ENCODE measurements at places on chromosomes 4 and X.

DNA sequence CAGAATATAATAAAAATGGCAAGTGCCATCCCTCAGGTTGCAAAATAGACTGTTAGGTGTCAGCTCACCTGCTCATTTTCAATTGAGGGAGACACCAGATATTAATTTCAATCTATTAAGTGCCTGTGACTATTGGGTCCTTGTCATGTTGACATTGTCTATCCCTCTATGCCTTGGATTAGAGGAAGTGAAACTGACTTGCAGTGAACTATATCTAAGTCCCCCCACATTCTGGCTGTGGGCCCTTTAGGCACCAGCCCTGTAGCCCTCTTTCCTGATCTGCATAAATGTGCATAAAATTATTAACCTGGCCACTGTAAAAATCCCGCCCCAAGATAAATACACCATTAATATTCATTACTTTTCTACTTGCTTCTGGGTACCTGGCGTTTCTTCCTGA is 293.0 kb upstream of the CLNK start:
- no peak for DNase-seq

GRCh38 chr4:157527954-157528353 is 307.4 kb downstream of the GRIA2 start:
- no peak for DNase-seq

DNA sequence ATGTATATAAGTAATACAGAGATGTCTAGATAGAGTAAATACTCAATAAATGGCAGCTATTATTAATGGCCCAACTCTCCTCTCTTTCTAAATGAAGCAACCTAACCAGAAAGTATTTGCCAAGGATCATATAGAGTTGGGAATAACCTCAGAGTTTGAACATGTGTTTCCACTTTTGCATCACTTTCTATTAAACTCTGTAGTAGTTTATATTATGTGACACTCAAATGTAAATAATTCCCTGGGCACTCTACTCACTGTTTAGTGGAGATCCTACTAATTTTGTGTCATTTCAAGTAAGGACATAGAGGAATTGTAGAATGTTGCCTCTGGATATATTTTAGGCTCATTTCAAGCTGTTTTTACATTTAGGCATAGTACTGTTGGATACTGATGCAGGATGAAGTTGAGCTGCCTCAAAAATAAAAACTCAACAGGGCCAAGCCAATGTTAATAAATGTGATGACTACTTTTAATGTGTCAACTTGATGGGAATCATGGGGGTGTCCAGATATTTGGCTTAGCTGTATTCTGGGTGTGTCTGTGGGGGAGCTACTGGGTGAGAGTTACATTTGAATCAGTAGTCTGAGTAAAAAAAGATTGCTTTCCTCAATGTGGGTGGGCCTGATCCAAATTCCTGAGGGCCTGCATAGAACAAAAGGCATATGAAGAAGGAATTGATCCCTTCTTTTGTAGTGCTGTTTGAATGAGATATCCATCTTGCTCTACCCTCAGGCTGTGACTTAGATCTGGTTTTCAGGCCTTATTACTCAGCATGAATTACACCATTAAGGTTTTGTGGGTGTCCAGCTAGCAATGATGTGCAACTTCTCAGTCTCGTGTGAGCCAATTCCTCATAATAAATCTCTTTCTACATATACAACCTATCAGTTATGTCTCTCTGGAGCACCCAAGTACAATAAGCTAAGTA is 1368.2 kb downstream of the STIM2 start:
- no peak for DNase-seq

DNA sequence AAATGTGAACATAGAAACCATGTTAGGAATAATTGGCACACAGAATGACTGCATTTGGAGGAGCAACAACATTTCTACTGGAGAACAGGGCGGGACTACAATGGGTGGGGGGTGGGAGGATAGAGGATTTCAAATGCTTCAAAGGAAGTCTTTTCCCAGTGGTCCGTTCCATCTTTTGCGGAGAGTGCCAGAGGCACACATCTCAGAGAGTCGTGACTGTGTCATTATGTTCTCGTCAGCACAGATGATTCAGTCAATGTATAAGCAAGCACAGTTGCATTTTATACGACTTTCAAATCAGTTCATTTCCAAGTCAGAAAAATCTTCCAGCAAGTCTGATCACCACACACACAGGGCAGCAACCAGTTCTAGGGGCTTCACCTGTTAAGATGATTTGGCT is 22.7 kb upstream of the GPR50 start:
- no peak for DNase-seq

DNA sequence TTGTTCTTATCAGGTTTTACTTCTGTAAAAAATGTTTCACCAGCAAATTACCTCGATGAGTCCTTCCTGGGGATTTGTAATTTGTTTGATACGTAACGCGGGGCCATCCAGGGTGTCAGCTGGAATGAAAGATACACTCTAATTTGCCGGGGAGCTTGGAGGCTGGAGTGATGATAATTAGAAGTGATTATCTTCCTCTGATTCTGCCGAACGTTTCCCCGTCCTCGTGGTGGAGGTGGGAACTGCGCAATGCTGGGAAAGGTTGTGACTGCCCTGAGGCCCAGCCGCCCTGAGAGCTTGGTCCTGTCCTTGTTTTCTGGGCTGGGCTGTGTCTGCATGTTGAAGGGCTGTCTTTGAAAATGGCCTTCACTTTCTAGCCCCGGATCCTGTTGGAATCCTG is 48.0 kb downstream of the SORCS2 start:
- no peak for DNase-seq

- DNase-seq, result no peak
Measured at GRCh38 chr4:145001635-145002034, 96.4 kb downstream of the ANAPC10 start.

GRCh38 chr4:2364654-2365053 is 53.8 kb downstream of the ZFYVE28 start:
- peak; percentile 5 for DNase-seq

- no peak for DNase-seq
Measured at GRCh38 chrX:103730796-103731493, 20.2 kb downstream of the TMEM31 start.

GRCh38 chr4:61401771-61402170 is 201.6 kb downstream of the ADGRL3 start:
- no peak for DNase-seq

- no peak for DNase-seq
Measured at GRCh38 chrX:49242545-49243066, 7.3 kb downstream of the CCDC22 start.

DNA sequence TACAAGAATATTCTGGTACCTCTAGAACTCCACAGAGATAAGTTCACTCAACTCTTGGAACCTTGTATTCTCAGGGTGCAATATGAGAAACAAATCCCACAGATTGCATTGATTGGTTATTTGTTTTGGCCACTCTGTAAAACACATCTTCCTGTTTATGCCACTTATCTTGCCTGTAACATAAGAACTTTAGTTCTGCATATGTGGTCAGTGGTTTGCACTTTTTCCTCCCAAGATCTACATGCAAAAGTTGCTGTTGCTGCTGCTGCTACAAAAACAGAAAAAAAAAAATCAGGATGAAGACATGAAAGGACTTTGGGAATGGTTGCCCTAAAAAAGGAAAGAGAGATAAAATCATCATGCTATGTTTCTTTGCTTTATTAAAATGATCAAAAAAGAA is 9.6 kb downstream of the ODAPH start:
- no peak for DNase-seq

GRCh38 chrX:15751155-15751819 is 13.2 kb downstream of the CA5B start:
- no peak for DNase-seq

- no peak for DNase-seq
Measured at GRCh38 chrX:149010853-149011224, 494.3 kb downstream of the IDS start.

DNA sequence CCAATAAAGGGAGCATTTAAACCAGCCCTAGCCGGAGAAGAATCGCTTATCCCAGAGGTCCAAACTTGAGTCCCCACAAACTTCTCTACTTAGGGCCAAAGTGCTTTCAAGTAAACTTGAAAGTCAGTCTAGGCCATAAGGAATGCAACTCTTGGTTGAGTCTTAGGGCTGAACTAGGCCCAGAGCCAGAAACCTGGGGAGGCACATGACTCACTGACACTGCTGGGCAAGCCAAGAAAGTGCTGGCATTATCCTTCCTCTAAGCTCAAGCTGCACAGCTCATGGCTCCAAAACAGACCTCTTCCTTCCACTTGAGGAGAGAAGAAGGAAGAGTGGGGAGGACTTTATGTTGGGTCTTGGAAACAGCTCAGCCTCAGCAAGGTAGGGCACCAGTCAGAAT is 1257.3 kb upstream of the DIAPH2 start:
- DNase-seq, result no peak

DNA sequence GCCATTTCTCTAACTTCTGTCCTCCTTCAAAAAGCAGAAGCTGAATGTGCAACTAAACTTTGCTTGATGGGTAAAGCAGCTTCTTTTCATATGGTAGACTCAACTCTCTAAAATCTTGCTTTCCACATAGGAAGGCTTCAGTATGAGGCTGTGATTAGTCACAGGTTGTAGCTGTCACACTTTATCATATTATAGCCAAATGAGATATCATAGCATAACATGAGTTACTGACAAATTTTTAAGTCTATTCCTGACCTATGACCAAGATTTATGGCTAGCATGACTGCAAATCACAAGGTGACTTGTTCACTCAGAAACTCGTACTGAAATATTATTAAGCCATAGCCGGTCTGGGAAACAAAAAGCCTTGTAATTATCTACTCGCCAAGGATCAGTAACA is 998.6 kb downstream of the RPA4 start:
- no peak for DNase-seq

- no peak for DNase-seq
Measured at GRCh38 chrX:133638285-133638684, 223.0 kb upstream of the GPC4 start.

DNA sequence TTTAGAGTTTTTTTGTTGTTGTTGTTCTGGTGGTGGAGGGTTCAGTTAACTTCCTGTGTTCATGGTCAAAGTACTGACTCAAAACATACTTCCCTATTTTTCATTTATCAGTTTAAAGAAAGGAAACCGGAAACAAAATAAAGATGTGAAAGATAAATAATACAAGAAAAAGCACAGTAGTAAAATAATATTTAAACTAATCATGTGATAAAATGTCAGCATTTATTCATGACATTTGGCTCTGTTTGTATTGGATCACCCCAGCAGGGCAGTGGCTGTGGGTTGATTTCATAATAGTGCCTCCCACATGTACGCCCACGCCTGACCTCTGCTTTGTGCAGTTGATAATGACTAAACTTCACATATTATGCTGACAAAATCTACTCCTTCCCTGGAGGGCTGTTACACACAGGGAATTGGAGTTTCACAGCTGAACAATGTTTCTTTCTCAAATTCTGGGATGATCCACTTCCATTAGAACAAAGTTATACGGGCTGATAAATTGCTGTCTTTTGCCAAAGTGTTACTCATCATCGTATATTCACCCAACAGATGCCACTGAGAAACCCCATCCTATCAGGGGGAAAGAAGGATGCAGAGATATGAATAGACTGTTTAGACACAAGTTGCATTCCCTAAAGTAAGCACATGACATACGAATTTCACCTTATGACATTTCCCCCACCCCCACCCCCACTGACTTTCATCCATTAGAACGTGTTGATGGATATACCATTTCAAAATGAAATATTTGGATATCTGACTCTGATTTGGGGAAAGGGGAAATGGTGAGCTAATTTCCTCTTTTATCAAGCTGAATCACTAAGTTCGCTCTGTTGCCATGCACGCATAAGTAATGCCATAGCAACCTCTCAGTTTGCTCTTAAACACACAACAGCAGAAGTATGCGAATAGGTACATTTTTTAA is 48.3 kb downstream of the AMELX start:
- no peak for DNase-seq

GRCh38 chr4:144357975-144358374 is 217.5 kb upstream of the GYPA start:
- no peak for DNase-seq

DNA sequence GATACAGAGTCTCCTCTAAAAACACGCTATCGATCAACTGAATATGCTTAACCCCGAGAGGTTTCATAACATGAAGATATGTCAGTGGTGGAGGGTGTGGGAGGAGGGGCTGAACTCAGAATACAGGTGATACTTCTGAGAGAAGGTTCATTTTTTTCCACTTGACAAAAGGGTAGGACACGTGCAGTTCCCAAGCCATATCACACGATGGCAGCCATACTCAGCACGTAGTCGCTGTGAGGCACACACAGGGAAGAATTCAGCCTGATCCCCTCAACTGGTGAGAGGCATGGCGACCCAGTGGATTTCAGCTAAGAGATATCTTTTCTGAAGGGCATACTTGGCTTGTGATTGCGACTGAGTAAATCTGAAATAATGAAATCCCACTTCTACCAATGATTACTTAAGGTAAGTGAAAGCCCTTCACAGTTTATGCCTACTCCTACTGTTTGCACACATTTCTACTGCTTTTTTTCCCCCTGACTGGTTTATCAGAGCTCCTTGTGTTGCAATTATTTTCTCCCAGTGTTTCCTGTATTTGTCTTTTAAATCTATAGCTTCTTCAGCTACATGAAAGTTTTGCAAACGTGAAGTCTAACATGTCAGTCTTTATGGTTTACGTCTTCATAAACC is 133.1 kb downstream of the CORIN start:
- no peak for DNase-seq

- DNase-seq, result no peak
Measured at GRCh38 chr4:6752486-6752829, 30.1 kb upstream of the KIAA0232 start.

GRCh38 chrX:148507418-148507817 is 7.0 kb downstream of the AFF2 start:
- no peak for DNase-seq

GRCh38 chrX:40273356-40274050 is 175.7 kb upstream of the BCOR start:
- DNase-seq, result no peak

GRCh38 chrX:108732630-108733321 is 3.6 kb downstream of the IRS4 start:
- no peak for DNase-seq

DNA sequence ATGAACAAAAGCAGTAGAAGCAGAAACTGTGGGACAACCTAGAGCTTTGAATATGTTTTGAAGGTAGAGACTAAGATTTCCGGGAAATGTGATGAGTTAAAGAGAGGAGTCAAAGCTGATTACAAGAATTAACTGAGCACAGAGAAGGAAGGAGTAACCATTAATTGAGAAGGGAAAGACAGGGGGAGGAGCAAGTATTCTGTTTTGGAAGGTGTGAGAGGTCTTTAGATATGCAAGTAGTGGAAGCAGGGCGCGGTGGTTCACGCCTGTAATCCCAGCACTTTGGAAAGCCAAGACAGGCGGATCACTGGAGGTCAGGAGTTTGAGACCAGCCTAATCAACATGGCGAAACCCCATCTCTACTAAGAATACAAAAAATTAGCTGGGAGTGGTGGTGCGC is 171.5 kb downstream of the FSTL5 start:
- no peak for DNase-seq

- DNase-seq, result no peak
Measured at GRCh38 chr4:88859191-88859812, 161.7 kb upstream of the NAP1L5 start.

GRCh38 chrX:11381464-11381863 is 88.3 kb downstream of the AMELX start:
- no peak for DNase-seq
